ENCODE measurements at places on chromosomes 3 and 15.

DNA sequence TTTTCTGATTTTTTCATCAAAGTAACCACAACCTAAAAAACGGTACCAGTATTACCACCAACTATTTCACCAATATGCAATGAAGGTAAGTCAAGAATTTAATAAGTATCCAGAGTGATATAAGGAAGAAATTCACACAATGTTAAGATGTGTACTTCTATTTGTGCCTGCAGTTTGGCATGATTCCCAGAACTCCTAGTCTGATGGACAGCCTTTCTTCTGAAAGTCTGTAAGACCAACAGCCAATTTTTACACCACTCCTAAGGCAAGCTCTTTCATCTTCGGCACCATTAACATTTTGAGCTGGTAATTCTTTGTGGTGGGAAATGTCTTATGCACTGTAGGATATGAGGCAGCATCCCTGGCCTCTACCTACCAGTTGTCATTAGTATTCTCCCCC, 108.3 kb downstream of the VPS13C start:
- no peak for DNase-seq

DNA sequence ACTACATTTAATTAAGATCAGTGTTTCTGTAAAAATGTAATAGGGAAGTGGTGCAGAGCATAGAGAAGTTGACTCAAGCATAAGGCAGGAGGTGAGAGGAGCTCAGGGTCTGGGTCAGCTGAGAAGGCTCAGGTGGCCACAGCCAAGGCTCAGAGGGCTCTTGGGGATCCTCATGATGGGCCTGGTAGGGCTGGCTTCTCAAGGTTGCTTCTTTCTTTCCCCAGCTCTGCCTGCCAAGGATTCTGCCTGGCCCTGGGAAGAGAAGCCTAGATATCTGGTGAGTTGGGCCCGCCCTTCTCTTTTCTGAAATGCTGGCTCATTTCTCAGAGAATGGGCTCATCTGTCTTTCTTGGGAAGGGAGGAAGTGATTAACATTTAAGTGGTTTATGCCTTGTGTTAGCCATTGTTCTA, 6.5 kb downstream of the ZNF589 start:
- no peak for DNase-seq

- DNase-seq: no peak
These were observed 8.5 kb upstream of the ZBED2 start for GRCh38 chr3:111603679-111604078.

- no peak for DNase-seq
These were observed 44.2 kb downstream of the SGO1 start for GRCh38 chr3:20141851-20142250.

DNA sequence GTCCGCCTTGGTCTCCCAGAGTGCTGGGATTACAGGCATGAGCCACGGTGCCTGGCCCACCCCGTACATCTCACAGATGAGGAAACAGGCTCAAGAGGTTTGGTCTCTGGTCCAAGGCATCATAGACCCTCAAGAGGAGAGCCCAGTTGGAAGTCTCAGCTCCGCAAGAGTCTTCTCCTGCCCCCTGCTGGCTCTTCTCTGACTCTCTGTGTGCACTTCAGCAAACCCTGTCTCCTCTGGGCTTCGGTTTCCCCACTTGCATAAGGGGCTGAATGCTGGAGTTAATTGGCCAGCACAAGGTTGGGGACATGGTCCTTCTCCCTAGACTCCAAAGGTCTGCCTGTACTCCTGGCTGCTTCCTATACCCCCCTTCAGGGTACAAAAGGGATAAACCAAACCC, 3.9 kb downstream of the MST1R start:
- DNase-seq: no peak

Measured in T-helper 9 cell (primary cell).